ENCODE measurements at places on chromosomes 4 and X.

GRCh38 chrX:27242581-27242980, 220.6 kb downstream of the PPP4R3C start:
- no peak for DNase-seq

GRCh38 chr4:123978637-123979036, 582.0 kb downstream of the SPRY1 start:
- DNase-seq: no peak

DNA sequence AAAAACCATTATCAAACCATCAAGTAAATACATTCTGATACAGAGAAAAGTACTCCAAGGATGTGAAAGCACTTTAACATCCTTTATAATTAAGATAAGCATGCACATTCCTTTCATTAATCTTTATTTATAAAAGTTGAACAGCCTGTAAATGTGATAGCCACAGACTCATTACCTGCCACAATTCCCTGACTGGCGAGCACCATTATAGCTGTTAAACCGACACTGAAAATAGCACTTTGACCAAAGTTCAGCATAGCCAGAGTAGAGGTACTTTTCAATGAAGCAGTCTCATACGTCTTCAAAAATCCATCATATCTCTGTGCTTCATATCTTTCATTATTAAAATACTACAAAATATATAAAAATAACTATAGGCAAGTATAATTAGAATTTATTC, 84.7 kb downstream of the ABCB7 start:
- DNase-seq: no peak

DNA sequence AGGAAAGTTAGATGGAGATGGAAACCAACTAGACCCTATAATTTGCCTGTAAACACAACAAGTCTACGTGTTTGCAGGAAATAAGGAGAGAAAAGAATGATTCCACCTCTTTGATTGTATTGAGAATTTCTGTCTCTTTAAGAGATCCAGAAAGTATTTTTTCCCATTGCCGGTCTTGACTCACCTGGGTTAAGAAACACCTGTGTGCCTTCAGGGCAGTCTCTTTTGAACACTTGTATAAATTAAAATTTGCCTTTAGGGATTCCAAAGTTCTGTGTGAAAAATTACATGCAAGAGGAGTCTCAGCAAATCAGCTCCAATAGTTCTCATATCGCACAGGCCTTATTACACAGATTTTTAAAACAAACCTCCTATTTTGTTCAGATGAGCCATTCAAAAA, 46.0 kb upstream of the SMAD1 start:
- DNase-seq: no peak

DNA sequence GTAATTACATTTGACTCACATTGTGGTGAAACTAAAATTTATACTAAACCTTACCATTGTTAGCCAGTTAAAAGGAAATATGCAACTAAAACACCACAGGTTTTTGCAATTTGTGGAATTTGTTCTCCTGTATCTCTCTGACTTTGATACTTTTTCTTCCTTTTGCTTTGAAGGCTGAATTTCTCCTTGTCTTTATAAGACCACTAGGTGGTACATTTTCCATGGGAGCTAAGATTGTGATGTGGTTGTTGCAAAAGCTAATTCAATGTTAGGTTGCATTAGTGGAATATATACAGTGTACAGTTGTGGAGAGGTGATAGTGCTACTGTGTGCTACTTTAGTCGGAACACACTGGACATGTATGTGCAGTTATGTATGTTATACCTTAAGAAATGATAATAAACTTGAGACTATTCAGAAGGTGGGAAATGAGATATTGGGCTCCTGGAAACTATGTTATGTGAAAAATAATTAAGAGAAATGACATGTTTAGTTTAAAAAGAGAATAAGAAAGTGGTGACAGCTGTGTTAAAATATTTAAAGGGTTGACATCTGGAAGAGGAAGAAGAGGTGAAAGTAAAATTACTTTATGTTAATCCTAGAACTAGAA, 70.3 kb downstream of the ARL9 start:
- peak; percentile 4 for DNase-seq

GRCh38 chrX:30997411-30997810, 74.4 kb downstream of the FTHL17 start:
- DNase-seq: no peak

GRCh38 chr4:73520821-73521220, 39.3 kb downstream of the AFM start:
- DNase-seq: peak; percentile 23

DNA sequence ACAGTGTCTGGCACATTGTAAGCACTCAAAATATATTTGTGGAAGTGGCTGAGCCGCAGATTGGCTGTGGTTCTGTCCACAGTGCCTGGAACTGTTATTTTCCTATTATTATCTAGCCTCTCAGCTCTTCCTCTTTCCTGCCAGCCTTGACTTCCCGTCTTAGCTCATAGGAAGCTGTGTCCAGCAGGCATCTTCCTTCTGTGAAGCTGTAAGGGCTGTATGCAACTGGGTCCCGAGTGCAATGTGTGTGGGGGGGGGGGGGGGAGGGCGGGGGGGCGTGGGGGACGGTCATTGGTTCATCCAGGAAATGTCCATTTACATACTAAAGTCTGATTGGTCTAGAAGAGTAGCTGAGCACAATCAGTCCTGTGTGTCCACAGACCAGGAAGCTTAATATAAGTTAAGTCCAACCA, 210.7 kb downstream of the PDGFRA start:
- peak; percentile 9 for DNase-seq
